ENCODE measurements at places on chromosomes 7 and 10. TPM values are rescaled to one million over a fixed set of nuclear protein-coding genes. Genes with fewer than 3 reads are reported as not detected.

RAMP3 gene
- under 0.01 TPM for total RNA-seq

GTF2IRD1 gene
- total RNA-seq = 10.0 TPM

HMX3 gene
- not detected for total RNA-seq

- no peaks in the 10 kb centered on the region for H3K27me3 ChIP-seq
- H3K36me3 ChIP-seq = no peaks in the 10 kb centered on the region
- no peak overlapping the region for H3K27ac ChIP-seq
- H3K4me1 ChIP-seq = no peaks in the 10 kb centered on the region
- no peak overlapping the region for H3K4me3 ChIP-seq
These were observed 32.0 kb upstream of the PLEKHA1 start for GRCh38 chr10:122342293-122343134.
